ENCODE measurements at places on chromosomes 4 and X.

DNA sequence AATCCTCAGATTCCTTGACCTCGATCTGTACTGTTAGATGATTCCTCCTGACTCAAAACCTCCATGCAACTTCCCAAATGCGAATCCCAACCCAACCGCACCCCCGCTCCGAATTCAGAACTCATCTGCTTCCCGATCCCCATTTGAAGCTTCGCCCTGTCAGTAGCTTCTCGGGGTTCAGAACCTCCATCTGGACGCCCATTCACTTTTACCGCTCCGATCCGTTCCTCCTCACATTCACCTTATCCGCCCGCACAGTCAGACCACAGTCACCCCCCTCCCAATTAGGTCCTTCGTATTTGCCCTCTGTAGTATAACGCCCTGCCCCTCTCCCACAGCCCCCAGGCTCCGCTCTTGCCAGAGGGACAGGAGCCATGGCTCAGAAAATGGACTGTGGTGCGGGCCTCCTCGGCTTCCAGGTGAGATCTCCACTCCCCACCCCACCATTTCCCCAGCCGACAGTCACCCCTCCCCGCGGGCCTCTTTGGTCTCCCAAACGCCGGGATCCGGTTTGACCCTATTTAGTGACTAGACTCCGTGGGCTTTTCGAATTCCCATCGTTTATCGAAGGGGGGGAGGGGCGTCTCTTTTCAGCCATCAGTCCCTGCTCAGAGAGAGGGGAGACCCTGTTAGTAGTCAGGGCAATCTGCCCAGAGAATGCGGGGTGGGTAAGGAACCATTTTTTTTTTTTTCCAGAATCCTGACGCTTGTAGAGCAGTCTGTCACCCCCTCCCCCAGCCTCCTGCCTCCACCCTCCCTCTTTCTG is 691 bp downstream of the MAGED1 start:
- DNase-seq, result peak; percentile 58

GRCh38 chr4:99252746-99253145 is 33.7 kb upstream of the ADH6 start:
- no peak for DNase-seq

DNA sequence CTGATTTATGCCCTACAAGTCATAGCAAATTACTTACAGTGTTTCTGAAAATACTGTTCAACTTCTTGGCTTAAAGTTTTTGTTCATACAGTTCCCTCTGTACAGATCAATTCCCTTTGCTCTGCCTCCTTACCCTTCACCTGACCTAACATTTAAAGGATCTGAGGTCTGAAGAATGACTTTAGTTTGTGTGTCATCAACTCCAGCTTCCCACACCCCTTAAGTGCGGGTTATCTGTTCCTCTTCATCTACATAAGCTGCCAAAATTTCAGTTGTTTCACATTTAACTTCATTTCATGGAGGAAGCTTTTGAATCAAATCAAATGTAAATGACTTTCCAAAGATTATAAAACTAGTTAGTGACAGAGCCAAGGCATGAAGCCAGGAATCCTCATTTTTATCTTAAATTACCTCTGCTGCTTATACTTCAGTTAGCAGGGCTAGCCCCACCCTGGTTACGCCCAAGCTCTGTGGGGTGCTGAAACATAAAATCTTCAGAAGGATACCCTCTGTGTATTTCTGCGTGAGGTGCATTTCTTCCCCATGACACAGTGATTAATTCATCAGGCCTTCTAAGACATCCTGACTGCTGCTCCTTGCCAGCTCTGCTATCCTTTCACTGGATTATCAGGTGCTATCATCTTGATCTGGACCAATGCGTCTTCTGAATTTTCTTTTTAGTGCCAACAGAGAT is 16.5 kb downstream of the CXCL1 start:
- DNase-seq, result no peak

DNA sequence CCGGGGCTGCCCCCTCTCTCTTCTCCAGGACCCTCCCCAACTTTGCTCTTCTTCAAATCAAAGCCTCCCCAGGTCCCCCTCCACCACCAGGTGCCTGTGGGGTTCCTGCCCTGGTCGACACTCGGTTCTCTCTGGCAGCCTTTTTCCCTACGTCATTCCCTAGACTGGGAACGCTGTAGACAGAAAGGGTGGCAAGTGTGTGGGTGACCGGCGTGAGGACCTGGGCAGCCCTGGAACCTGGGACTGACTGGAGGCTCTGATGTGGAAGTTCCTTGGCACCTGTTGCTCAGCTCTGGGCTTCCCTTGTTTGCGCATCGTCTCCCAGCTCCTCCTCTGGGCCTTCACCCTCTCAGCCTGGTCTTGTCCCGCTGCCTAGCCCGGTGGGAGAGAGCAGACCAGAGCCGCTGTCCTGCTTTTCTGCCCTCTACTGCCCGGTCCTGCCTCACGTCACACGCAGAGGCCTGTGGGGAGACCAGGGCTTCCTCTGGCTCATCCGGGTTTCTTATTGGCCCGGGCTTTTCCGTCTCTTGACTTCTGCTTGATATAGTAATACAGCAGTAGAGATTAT is 1.3 kb downstream of the TACC3 start:
- no peak for DNase-seq

DNA sequence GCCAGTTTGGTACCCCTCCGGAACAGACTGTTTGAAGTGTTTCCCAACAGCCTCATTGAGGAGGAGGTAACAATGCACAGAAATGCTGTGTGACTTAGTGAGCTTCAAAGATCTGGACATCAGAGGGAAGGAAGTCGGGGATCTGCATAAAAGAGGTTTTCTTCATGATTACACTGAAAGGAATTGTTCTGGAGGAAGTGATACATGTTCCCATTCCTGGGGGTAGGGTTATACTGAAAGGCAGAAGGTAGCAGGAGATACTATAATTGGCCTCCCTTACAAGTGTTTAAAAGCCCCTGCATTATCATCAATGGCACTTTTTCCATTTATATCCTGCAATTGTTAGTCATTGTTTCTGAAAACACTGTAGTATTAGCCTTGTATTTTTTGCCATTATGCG is 94.0 kb upstream of the DKK2 start:
- DNase-seq, result no peak

DNA sequence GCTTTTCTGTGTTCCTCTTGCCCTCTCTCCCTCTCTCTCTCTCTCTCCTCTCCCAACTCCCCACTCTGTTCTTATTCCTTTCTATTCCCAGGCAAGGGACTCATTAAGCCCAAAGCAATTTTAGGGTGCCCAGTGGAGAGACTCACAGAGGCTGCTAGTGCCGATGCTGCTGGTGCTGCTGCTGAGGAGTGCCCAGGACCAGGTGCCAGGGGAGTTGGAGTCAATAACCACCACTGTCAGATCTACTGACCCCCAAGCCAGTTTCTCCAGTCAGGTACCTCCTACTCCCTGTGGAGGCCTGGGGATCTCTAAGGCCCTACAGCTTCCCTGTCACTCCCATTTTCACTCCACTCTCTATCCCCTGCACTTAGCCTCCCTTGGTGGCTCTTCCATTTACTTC is 54.2 kb upstream of the LAS1L start:
- no peak for DNase-seq

GRCh38 chr4:62324215-62324614 is 1124.1 kb downstream of the ADGRL3 start:
- DNase-seq, result no peak

DNA sequence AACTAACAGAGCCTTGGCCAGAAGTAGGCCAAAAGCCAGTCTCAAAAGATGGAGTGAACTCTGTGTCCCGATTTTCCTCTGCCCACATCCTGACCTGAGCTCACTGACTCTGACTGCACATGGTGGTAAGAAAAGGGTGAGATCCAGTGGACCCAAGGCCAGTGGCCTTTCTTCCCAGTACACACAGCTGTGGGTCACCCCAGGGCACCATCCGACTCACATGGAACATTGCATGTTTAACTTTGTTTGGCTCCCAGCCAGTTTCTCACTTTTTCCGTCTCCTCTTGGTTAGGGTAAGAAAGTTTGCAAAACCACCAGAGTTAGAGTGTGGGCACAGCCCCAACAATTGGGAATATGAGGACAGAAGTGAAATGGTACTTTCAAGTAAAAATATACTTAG is 69.8 kb downstream of the GAB1 start:
- peak; percentile 63 for DNase-seq

- peak; percentile 43 for DNase-seq
Measured at GRCh38 chr4:107647591-107647990, 72.4 kb downstream of the PAPSS1 start.

- DNase-seq, result no peak
Measured at GRCh38 chr4:163762741-163763140, 268.3 kb downstream of the TMA16 start.

GRCh38 chr4:57498251-57498650 is 388.1 kb upstream of the IGFBP7 start:
- no peak for DNase-seq

Data from fibroblast of skin of scalp (primary cell).